Stimulated activated CD8-positive, alpha-beta memory T cell treated with anti-CD3 and anti-CD28 coated beads, Interleukin-12 subunit alpha, Interleukin-12 subunit beta, amount 100 ng/mL, for 1 hour (primary cell): ENCODE measurements at places on chromosomes 2 and 18.

DNA sequence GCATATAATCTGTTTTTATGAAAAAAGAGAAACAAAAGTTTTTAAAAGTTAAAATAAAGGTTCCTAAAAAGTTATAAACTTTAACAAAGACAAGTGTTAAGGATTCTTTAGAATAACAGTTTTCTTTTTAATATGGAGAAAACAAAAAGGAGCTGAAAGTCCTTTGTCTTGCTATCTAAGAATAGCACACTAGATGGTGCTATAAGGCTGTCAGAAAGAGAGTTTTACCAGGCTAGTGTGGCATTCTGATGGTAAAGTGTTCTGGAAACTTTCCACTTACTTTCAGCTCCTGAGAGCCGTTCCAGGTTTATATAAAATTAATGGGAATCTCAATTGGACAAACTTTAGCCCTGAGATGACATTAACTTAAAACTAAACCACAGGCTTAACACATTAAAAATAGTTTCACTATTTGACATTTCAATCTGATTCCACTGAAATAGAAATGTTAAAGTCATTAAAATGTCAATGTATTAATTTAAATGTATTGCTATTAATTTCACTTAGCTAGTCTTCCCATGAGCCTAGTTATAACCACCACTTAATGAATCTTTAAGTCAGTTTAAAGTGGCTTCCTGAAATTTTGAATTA lies 3.7 kb downstream of the FBXO48 start:
- DNase-seq, result no peak

DNA sequence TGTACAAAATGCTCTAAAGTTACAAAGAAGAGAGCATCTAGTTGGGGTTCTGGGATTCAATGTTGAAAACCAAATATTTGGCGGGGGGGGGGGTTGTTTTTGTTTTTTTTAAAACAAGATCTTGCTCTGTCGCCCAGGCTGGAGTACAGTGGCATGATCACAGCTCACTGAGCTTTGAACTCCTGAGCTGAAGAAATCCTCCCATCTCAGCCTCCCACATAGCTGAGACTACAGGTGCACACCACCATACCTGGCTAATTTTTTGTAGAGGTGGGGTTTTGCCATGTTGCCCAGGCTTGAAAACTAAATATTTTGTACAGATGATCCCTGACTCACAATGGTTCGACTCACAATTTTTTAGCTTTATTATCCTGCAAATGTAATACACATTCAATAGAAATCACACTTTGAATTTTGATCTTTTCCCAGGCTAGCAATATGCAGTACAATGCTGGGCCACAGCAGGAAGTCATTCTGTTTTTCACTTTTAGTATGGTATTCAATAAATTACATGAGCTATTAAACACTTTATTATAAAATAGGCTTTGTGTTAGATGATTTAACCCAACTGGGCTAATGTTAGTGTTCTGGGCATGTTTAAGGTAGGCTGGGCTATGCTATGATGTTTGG lies 7.6 kb downstream of the BARD1 start:
- DNase-seq, result no peak

DNA sequence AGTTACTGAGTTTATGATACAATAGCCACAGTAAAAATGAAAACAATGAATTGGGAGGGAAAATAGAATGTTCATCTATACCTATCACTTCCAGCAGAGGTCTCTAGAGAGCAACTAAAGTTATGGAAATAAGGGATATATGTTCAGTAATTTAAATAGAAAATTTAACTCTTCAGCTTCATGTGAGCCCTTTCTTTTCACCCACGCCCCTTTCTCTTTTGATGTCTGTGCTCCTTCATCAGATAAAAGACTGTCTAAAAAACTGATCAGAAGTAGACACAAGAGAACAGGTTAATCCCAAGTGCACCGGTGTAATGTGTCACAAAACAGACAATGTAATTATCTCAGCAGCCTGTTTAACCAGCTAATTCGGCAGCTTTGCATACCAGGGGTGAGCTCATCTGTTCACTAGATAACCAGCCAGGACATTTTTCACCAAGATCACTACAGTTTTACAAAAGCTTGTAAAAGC lies 238.5 kb upstream of the ERBB4 start:
- DNase-seq, result no peak

DNA sequence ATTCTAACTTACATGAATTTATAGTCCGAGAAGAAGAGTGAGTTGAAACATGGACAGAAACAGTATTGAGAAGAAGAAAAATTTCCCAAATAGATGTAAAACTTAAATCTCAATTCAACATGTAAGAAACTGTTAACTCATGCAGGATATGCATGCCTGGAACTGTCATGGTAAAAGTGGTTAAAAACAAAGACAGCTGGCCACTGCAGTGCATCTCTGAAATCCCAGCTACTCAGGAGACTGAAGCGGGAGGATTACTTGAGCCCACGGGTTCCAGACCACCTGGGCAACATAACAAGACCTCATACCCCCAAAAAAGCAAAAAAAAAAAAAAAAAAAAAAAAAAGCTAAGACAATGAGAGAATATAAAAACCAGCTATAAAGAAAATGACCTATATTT lies 93.0 kb upstream of the TTC27 start:
- no peak for DNase-seq

GRCh38 chr2:181399027-181399426 lies 58.2 kb upstream of the ITGA4 start:
- no peak for DNase-seq

DNA sequence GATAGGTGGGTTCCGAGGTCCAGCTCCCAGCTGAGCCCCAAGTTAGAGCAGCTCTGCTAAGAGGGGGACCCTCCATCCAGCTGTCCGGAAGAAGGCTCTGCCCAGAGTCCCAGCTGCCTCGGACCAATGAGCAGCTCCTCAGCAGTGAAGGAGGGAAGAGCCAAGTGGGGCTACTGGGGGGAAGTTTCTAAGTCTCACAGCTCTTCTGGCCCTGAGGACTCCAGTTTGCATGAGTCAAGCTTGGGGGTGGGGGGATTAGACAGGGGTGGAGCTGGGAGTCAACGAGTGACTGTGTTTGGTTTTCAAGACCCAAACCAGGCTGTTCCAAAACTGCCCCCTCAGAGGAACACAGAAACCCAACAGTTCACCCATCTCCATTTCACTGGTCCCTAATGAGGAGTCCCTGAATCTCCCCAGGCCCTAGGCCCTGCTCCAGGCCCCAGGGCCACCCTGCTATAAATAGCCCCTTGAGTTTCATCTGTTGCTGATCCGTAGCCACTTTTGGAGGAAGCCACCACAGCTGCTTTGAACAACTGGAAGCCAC lies 100.9 kb downstream of the TNS1 start:
- no peak for DNase-seq

DNA sequence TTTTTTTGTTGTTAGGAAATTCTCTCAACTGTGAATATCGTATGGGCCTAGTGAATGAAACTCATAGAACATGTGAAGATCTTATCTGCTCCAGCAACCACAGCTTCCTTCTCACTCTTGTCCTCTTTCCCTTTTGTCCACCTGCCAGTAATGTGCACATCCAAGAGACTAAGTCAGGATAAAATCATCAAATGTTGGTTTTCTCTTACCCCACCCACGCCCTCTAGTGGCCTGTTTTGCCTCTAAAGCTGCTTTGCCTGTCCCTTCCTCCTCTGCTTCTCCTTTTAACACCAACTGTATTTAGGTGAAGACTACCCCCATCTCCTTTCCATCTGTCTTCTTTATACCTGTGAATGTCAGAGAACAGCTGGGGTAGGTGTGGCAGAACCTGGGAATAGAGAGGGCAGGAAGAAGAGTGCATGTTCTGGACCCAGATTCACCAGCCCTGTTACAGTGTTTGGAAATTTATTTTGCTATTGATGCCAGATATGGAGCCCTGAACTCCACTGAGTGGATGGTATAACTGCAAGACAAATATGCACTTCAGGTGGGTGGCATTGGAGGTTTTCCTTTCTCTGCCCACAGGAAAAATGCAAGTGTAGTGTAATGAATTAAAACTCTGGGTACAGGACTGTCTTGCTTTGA lies 8.4 kb upstream of the MGAT5 start:
- peak; percentile 73 for DNase-seq

DNA sequence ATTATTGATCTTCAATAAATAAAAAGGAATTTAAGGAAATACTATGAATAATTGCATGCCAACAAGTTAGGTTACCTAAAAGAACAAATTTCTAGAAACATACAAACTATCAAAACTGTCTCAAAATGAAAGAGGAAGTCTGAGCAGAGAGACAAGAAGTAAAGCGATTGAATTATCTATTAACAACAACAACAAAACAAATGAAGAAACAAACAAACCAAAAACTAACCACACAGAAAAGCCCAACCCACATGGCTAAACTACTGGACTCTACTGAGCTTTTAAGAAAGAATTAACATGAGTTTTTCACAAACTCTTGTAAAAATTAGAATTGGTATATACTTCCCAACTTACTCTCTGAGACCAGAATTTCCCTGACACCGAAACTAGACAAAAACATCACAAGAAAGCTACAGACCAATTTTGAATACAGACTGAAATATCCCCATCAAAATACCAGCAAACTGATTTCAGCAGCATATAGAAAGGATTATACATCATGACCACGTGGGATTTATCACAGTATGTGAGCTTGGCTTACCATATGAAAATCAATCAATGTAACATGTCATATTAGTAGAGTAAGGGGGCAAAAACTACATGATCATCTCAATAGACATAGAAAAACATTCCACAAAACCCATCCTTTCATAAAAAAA lies 16.6 kb upstream of the GALNT1 start:
- DNase-seq, result no peak

DNA sequence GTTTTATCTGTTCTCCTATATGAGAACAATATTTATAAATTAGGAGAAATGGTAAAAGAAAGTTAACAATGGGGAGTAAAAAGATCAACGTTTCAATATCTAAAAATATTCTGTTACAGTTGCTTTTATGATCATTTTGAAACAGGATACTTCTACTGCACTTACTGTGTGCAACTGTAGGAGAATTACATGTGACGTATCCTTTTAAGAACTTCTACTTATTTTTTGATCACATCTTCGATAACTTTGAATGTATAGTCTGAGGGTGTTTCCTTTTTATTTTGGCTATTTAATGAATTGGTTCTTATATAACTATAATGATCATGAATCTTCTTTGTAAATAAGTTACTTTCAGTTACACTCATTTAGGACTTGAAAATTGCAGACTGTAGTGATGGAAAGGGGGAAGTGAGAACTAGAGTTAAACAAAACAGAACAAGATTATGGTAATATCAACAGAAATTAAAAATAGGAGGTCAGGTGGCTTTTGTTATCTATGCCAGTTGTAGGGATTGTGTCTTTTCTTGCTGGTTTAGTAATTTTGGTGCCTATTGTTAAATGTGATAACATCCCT lies 109.9 kb downstream of the MSTN start:
- no peak for DNase-seq

GRCh38 chr2:142581491-142581890 lies 296.0 kb upstream of the KYNU start:
- no peak for DNase-seq

DNA sequence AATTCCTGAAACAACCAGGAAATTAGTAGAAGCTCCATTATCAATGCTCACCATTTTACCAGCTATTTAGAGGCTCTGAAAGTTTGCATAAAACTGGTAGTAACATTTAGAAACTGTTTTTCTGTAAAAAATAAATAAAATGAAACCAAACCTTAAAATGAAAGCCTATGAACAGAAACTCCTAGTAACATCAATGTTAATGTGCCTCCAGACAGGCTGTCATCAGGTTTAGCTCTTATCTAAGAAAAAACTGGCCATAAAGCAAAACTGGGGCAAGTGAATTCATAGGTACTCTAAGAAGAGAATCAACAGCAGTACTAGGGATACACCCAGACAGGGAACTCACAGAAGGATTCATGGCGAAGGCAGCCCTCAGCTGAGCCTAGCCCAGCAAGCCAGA lies 8.0 kb downstream of the E2F6 start:
- no peak for DNase-seq

DNA sequence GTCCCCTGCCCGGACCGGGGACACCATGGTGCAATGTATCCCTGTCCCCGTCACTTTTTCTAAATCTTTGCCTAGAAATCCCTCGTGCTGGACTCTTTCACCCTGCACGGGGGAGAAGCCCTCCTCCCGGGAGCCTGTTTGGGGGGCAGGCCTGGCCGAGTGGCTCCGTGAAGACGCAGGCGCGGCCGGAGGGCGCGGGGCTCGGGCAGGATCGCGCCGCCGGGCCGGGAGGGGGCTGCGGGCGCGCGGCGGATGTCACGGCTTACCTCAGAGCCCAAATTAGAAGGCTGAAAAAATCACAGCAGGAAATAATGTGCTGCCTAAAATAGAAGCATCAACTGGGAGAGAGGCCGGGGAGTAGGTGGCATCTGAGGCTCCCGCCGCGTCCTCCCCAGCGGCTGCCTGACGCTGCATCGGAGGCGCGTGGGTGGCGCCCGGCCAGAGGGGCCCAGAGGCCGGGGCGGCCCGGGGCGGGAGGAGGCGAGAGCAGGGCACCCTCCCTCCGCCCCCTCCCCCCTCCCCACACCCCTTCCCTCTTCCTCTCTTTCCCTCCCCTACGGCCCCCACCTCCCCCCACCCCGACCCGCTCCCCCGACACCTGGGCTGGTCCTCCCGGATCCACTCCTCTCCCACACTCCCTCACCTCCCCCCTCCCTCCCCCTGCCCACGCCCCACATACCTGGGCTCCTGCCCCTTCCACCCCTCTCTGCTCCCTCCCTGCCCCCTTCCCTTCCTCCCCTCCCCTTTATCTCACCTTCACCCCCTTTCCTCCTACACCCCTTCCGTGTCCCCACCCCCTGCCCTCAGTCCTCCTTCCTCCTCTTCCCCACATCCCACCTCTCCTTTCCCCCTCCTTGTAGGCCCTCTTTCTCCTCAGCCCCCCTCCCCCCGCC lies 51.9 kb downstream of the SLC4A1AP start:
- DNase-seq, result no peak

- no peak for DNase-seq
Observed at GRCh38 chr2:213166109-213166508, 14.7 kb upstream of the IKZF2 start.

DNA sequence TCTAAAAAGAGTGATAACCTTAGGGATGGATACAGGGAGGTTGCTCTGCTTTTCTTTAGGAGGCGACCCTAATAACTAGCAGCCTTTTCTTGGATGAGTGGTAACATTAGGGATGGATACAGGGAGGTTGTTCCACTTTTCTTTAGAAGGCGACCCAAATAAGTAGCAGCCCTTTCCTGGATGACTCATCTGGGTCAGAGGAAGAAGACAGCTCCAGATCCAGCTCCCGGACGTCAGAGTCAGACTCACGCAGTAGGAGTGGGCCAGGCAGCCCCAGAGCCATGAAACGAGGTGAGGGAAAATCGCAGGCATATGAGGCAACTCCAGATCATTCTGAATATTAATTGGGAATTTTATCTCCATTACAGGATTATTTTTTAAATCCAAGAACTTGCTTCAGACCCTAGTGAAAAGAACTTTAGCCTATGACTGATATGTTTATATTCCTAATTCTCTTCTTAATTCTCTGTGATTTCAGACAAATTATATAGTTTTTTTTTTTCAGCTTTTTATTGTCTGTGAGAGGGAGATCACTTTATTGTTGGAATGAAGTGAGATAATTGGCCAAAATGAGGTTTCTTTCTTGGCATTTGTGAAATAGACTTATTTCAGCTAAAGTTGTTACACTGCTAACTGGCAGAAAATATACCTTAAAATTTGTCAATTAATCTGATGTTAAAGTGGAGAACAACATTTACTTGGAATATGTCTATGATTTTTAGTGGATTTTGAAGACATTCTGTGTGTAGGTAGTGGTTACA lies 31.2 kb upstream of the C1GALT1C1L start:
- no peak for DNase-seq

- no peak for DNase-seq
Observed at GRCh38 chr18:23138471-23138870, 3.2 kb downstream of the CABLES1 start.

- no peak for DNase-seq
Observed at GRCh38 chr18:11884396-11885030, 23.6 kb downstream of the MPPE1 start.

- DNase-seq, result no peak
Observed at GRCh38 chr2:200698217-200698616, 112.4 kb downstream of the AOX1 start.
